ENCODE measurements at places on chromosomes 13 and 19. TPM values are rescaled to one million over a fixed set of nuclear protein-coding genes. Genes with fewer than 3 reads are reported as not detected.

FGF21 gene
- total RNA-seq = not detected

GFY gene
- total RNA-seq = not detected

KCNN4 gene
- total RNA-seq = 0.35 TPM

KIR2DL1 gene
- not detected for total RNA-seq

LIG1 gene
- 100 TPM for total RNA-seq

THSD8 gene
- total RNA-seq = 13.2 TPM

FKRP gene
- 32.8 TPM for total RNA-seq

CPB2 gene
- total RNA-seq = not detected

ZNF440 gene
- 9.1 TPM for total RNA-seq

CGB8 gene
- total RNA-seq = not detected

MYDGF gene
- 187 TPM for total RNA-seq
